RKO (cell line): ENCODE measurements at places on chromosomes 6 and 20.

GRCh38 chr6:165985806-165986299, 181.8 kb downstream of the TBXT start:
- DNase-seq, result no peak

- no peak for DNase-seq
These were observed 31.0 kb downstream of the SUN5 start for GRCh38 chr20:32973077-32973717.

DNA sequence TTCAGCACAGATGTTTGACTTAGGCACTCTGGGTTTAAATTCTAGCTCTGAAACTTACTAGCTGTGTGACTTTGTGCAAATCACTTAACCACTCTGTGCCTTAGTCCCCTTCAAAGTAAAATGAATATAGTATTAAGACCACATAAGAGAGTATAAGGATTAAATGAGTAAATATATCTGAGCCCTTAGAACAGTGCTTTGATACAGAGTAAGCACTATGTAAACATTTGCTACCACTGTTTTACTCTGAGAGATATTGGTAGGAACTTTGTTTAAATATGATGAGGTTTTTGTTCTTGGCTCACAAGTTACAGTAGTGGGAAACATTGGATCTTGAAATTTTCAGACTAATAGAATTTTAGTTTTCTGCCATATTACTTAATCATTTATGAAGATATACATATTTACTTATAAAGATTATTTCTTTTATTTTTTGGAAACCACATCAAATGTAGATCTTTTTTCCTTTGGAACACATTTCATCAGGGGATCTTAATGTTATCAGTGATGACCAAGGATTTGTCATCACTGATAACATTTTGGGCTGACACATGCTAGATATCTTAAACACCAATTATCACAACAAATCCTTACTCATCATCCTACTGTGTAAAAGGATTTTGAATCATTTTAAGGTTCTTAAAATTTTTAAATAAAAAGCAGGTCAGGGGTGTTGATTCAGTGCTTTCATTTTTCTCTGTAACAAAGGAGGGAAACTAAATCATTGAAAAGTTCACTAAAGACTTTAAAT, 226.2 kb downstream of the EYA4 start:
- DNase-seq, result no peak

GRCh38 chr6:135087803-135088202, 33.2 kb upstream of the HBS1L start:
- DNase-seq, result no peak

DNA sequence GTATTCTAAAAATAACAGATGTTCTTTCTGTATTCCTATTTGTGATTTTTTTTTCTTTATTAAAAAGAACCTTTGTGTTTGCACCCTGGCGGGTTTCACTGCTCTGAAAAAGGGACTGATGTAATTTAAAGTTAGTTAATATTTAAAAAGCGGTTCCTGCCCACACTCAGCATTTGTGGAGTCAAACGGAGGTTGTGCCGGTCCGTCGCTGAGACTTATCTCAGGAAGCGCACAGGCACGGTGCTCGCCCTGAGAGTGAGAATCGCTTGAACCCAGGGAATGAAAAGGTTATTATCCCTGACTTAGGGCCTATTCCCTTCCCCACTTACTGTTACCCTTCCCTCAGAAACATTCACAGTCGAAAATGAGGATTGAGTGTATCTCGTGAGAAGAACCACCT, 366.7 kb downstream of the THBS2 start:
- no peak for DNase-seq

- DNase-seq, result no peak
These were observed 13.4 kb downstream of the CAPN11 start for GRCh38 chr6:44171899-44172546.

- DNase-seq, result no peak
These were observed 92.3 kb upstream of the ELOVL5 start for GRCh38 chr6:53441035-53441493.

DNA sequence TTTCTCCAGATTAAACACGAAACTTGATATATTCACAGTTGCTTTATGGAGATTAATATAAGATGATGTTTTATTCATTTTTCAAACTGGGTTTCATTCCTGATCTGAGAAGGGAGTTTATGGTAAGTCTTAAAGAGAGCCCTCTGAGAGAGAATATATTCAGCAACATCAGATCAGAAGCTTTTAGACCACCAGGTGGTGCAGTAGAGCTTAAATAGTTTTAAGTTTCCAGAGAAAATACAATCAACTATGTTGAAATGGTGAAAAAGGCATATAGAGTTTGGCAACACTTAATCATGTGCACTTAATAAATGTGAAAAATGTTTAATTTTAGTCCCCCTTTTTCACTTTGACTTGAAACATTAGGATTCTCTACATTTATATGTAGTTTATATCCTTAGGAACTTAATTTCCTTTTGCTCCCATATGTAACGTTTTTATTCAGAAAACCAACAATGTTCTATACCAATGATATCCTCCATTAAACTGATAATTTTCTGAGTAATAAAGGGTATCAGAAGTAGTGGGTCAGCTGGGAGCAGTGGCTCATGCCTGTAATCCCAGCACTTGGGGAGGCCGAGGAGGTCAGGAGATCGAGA, 86.4 kb upstream of the CLDN20 start:
- DNase-seq, result peak; percentile 77

GRCh38 chr6:3911614-3912336, 62.6 kb downstream of the FAM50B start:
- DNase-seq, result peak; percentile 67

DNA sequence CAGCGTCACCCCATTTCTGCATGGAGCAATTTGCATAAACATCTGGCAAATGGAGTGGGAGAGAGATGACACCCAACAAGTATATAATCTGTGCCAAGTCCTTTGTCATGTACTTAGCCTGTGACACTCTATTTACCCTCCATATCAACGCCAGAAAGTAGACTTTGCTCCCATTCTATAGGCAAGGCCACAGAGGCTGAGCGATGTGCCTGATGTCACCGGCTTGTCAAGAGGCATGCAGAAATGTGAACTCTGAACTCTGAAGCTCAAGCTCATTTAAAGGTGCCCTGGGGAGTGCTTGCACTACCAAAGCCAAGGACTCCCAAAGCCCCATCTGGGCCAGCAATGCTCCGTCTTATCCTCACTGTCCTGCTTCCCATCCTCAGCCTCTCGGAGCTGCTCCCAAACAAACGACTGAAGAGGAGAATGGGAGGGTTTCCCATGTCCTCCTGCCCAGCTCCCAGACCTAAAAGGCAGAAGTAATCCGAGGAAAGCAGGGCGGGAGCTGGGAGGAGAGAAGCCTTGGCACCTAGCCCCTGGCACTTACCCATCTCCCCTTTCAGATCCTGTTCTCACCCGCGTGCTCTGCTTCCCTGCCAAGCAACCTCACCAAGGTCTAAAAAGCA, 9.2 kb downstream of the CPNE5 start:
- no peak for DNase-seq

DNA sequence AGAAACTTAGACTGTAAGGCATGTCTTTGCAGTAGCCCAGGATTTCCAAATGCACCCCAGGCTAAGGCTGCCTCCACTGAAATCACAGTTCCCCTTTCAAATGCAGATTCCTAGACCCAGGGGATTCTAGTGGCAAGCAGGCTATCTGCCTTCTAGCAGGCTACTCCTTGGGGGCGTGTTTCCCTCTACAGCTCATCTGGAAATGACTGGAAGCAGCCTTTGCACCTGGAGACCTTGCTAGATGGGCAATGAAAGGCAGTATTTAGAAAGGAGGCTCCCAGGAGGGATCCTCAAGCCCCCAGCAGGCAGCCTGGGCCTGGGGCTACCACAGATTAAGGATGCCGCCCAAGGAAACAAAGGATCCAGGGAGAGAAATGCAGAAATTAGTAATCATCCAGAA, 26.0 kb upstream of the SYNDIG1 start:
- no peak for DNase-seq

DNA sequence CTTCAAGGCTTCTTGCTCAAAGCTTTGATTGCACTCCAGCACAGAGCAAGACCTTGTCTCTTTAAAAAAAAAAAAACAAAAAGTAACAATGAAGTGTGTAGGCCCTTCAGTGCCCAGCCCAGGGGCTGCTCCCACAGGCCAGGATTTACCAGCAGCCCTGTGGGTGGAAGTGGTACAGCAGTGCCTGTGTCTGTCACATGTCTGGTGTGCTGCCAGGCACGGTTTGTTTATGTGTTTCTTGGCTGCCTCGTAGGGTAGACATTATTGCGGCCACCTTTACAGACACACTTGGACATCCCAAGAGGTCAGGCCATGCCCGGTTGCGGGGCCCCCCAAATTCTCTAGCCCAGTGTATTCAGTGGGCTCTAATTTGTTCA, 12.7 kb downstream of the DYNLRB1 start:
- DNase-seq, result no peak

GRCh38 chr6:35359346-35359743, 17.0 kb downstream of the PPARD start:
- no peak for DNase-seq

- no peak for DNase-seq
These were observed 26.8 kb upstream of the DSN1 start for GRCh38 chr20:36800410-36800809.

- DNase-seq, result no peak
These were observed 212.6 kb upstream of the EXOC2 start for GRCh38 chr6:905556-905955.

DNA sequence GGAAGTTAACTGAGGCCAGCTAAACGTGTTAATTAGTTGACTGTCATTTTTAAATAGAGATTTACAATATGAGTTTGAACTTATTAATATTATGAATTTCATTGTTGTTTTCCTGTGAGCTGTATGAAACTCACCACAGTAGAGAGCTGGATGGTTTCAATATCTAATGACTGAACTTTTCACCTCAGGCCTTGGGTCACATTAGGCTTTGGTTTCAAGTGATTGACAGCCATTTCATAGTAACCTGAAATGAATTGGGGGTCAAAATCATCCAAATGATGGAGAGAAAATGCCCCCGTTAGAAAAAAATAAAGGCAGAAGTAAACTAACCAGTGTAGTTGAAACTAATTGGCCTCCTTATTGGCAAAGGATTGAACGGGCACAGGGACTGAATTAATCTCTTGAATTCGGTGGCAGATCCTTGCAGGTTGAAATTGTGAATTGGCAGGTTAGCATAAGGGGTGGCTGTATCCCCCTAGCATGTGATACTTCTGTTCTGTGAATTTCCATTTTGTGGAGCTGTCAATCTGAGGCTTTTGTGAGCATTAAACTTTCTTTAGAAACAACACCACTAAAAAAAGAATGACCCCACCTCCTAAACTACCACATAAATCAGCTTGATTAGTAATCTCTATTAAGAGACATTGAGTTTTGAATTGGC, 155.1 kb upstream of the MMS22L start:
- DNase-seq, result no peak

- DNase-seq, result peak; percentile 39
These were observed 20.4 kb downstream of the ZNF337 start for GRCh38 chr20:25676164-25676809.

DNA sequence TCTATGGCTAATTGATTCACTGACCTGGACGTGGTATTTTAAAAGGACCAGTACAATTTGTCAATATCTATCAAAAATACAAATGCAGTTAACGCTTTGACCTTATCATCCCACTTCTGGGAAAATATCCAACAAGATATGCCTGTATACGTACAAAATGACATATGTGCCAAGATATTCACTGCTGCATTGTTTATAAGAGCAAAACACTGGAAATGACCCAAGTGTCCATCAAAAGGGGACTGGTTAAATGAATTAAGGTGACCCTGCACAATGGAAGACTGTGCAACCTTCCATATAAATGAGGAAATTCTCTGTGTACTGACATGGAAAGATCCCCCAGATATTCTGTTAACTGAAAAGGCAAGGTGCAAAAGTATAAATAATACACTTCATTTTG, 13.9 kb downstream of the TRAM2 start:
- DNase-seq, result no peak

DNA sequence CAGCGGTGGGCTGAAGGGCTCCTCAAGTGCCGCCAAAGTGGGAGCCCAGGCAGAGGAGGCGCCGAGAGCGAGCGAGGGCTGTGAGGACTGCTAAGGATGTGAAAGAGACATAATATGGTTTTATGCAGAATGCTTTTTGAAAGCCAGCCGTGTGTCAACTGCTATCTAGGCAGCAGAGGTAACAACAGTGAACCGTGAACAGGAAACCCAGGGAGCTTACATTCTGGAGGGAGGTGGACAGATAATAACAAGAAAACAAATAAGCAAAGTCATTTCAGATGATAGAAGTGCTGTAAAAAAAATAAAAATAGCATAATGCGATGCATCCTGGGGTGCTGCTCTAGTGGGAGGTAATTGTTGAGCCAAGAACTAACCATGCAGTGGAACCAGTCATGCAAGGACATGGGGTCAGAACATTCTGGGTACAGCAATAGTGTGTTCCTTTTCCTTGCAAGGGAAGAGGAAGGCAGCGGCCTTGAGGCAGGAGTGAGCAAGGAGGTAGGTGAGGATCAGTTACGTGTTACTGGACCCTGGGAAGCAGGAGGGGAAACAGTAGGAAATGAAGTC, 134.4 kb upstream of the TMEM170B start:
- no peak for DNase-seq

DNA sequence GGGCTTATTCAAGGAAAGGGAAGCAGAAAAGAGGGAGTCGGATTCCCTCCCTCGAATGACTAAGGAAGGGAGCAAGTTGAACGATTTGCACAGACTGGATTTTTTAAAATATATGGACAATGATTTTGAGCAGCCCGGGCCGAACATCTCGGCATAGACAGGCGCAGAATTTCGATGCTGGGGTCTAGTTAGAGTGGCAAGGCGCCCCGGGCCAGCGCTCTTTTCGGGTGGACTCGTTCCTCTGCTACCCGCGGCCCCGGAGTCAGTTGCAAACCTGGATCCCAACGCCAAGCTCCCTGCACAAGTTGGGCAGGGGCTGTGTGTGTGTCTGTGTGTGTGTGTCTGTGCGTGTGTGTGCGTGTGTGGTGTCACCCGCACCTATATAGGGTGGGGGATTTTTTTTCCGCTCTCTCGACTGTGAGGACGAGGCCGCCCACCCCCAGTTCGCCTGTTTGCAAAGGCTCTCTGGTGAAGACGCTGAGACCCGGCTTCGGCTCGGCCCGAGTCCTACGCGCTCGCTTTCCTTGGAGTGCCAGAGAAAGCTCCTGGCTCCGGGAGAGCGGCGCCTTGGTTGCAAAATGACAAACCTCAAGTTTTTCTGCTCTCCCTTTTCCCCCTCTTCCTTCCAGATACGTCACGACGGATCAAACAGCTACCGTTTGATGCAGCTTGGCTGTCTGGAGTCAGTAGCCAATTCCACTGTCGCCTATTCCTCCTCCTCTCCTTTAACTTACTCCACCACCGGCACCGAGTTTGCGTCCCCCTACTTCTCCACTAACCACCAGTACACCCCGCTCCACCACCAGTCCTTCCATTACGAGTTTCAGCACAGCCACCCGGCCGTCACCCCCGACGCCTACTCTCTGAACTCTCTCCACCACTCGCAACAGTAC, 1.4 kb downstream of the TFAP2D start:
- no peak for DNase-seq

GRCh38 chr20:33176101-33176500, 8.1 kb downstream of the BPIFA2 start:
- DNase-seq, result no peak

DNA sequence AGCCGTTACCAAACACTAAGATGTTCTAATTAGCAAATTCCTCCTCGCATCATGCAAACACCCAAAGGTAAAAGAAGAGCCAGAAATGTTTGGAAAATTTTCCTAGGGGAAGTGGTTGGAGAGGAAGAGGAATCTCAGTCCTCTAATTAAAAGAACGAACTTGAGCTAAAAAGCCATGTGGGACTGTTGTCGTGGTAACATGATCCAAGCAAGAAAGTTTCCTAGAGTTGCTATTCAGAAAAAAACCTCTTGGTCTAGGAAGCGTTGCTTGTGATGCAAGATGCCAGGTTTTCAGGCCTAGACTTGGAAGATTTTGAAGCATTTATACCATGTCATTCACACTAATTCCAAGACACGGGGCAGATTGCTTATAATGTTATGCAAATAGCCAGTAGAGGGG, 106.8 kb upstream of the DOK5 start:
- no peak for DNase-seq

- DNase-seq, result no peak
These were observed 31.9 kb upstream of the ZNF831 start for GRCh38 chr20:59131551-59132285.
